ENCODE measurements at places on chromosomes 5 and 9. TPM values are rescaled to one million over a fixed set of nuclear protein-coding genes. Genes with fewer than 3 reads are reported as not detected.
A peak's percentile ranks its signal among the peaks of the same experiment; 100 is the strongest.

DNA sequence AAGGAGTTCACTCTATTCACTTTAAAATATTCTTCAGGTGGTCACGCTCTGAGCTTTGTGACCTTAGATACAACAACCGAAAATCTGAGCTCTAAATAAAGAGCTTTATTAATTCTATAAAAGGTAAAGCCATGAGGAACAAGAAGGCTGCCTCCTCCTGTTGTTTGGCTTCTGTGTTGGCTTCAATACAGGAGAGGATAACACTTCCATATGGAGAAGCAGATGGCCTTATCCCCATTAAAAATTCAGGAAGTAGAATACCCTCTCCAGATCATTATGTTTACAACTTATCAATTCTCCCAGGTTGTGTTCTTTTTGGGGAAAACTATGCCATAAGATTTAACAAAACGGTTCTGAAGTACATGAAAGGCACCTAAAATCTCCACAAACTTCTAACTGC lies 128.4 kb downstream of the TTC39B start:
- no peak overlapping the region for H3K27ac ChIP-seq
- no peak for DNase-seq
- no peaks in the 10 kb centered on the region for H3K36me3 ChIP-seq
- no peaks in the 10 kb centered on the region for H3K4me1 ChIP-seq

DNA sequence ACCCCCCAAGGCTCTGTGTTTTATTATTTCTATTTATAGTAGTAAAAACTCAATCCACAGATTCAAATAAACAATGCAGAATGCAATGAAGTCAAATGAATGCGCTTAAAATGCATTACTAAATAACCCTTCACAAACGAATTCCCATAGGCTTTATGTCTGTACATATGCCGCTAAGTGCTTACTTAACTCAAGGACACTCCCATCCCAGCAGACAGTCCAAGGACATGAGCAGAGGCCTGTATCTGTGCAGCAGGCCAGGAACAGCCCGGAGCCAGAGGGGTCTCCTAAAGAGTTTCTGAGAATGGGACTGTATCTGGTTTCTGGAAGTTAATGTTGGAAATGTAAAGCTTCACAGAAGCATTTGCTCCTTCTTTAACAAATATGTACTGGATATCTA lies 59.8 kb downstream of the MARCHF11 start:
- H3K4me3 ChIP-seq: no peak overlapping the region

- H3K4me1 ChIP-seq: no peaks in the 10 kb centered on the region
- no peaks in the 10 kb centered on the region for H3K36me3 ChIP-seq
- H3K27ac ChIP-seq: no peak overlapping the region
- H3K4me3 ChIP-seq: no peak overlapping the region
- peak; percentile 1 for DNase-seq
Measured at GRCh38 chr5:141717043-141717442, 35.0 kb upstream of the ARAP3 start.

DNA sequence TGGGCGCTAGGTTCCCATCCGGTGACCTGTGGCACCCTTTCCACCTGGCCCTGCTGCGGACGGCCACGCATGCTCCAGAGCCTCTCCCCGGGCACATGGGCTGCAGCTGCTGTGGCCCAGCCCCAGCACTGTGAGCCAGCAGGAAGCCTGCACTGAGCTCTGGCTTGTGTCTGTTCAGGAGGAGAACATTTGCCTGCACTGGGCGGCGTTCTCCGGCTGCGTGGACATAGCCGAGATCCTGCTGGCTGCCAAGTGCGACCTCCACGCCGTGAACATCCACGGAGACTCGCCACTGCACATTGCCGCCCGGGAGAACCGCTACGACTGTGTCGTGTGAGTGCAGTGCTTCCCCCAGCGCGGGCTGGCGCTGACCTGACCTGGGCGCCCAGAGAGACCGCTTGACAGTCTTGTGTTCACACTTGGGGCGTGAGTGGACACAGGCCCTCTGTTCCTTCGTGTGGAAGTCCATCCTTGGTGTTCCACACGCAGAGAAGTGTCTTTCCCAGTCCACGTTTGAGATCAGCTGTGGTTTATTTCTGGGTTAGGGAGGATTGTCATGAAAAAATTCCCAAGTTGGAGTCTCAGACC lies 66.2 kb upstream of the CACNA1B start:
- H3K27me3 ChIP-seq: no peaks in the 10 kb centered on the region
- H3K36me3 ChIP-seq: peaks cover 14% of the 10 kb centered on the region
- no peak overlapping the region for H3K27ac ChIP-seq
- no peak overlapping the region for H3K4me3 ChIP-seq
- DNase-seq: no peak
- no peaks in the 10 kb centered on the region for H3K4me1 ChIP-seq

Gene IFNA21
- not detected for total RNA-seq

Gene AFAP1L1
- 9.5 TPM for total RNA-seq

Gene ITK
- total RNA-seq: not detected

Gene PCDHGC4
- 3.0 TPM for total RNA-seq

DNA sequence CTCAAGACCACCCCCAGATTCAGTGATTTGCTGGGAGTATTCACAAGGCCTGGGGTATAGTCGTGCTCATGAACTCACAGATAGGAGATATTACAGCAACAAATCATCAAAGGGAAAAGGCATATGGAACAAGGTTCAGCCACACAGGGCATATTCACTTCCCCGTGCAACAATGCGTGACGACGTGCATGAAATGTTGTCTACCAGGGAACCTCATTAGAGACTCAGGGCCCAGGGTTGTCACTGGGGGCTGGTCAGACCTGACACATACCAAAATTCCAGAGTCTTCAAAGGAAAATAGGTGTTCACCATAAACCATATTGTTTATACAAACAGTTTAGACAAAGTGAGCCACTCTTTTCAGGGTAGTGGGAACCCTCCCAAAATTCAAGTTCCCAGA lies 212.4 kb downstream of the RFK start:
- no peaks in the 10 kb centered on the region for H3K27me3 ChIP-seq
- no peaks in the 10 kb centered on the region for H3K36me3 ChIP-seq
- H3K27ac ChIP-seq: no peak overlapping the region
- H3K4me1 ChIP-seq: peaks cover 2% of the 10 kb centered on the region
- DNase-seq: no peak
- no peak overlapping the region for H3K4me3 ChIP-seq

DNA sequence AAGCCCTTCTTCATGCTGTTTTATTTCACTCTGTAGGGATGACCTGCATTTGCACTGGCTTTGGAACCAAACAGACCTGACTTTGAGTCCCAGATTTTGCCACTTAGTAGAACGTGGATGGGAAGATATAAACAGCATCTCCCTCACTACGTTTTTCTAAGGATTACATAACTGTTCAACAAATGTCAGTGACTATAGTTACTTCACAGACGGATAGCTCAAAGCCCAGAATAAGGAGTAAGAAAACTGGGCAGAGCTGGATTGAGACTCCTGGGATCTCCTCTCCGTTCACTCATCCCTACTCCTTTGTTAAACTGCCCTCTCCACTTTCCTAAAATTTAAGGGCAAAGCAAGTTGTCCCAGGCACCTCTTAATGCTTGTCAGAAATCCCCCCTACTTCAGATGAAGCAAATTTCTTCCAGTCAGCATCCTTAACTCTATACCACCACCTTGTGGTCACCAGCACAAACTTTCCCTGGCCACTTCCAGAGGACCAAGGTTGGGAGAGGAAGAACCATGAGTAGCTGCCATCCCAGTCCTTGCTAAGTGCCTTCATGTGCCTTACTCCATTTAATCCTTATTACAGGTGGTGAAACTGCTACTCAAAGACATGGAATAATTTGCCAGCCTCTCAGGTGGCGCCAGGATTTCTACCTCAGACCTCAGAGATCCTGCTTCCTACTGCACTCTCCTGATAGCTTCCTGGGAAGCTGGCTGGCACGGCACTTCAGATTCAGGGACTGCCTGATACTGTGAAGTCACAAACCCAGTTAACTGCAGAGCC lies 38.4 kb downstream of the EGR1 start:
- no peaks in the 10 kb centered on the region for H3K4me1 ChIP-seq
- no peak overlapping the region for H3K27ac ChIP-seq
- no peak overlapping the region for H3K4me3 ChIP-seq
- H3K27me3 ChIP-seq: no peaks in the 10 kb centered on the region
- H3K36me3 ChIP-seq: peaks cover 2% of the 10 kb centered on the region

DNA sequence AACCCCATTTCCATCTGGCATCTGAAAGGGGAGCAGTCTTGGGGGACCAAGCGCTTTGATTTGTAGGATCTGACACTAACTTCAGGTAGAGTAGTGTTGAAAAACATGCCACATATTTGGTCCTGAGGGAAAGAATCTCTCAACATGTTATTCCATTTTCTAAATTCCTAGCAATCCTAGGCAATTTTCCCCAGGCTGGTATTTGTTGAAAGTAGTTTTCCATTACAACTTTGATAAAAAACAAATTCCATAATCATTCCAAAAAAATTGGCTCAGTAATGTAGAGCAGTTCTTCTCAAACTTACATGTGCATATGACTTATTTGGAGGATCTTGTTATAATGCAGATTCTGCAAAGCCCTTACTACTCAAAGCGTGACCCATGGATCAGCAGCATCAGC lies 477.9 kb downstream of the ACTL7B start:
- DNase-seq: no peak
- no peak overlapping the region for H3K27ac ChIP-seq
- H3K27me3 ChIP-seq: no peaks in the 10 kb centered on the region
- no peaks in the 10 kb centered on the region for H3K36me3 ChIP-seq
- H3K4me1 ChIP-seq: no peaks in the 10 kb centered on the region
- no peak overlapping the region for H3K4me3 ChIP-seq

DNA sequence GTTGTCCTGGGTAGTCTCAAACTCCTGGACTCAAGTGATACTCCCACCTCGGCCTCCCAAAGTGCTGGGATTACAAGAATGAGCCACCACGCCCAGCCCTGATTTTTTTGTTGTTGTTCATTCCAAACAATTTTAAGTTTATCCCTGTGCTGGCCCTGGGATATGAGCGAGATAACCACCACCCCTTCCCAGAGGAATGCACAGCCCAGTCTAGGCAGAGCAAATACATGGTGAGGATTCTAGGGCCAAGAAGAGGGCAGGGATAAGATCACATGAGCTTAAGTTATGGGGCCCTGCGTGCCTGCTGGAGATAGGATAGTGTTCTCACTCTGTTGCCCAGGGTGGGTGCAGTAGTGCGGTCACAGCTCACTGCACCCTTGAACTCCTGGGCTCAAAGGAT lies 21.0 kb upstream of the TOR1B start:
- H3K4me1 ChIP-seq: peaks cover 4% of the 10 kb centered on the region
- peaks cover under 1% of the 10 kb centered on the region for H3K27me3 ChIP-seq
- no peak overlapping the region for H3K4me3 ChIP-seq
- H3K27ac ChIP-seq: no peak overlapping the region

DNA sequence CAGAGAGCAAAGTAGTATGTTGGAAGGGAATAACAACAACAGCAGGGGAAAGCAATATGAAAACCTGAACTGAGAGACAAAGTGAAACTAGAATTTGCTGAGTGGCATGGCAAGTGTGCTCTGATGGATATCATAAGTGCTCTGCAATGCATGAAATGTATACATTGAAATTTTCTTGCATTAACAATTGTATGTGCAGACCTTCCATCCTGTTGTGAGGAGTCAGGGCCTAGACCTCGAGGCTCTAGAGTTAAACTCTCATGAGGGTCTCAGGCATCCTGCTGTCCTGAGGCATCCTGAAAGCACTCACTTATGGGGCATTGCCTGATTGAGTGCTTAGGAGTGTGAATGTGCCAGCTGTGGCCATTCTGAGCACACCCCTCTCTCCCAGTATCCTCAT lies 1.1 kb downstream of the ECM2 start:
- peak; percentile 42 for DNase-seq
- peak overlapping the region; percentile 48 for H3K27ac ChIP-seq
- H3K36me3 ChIP-seq: no peaks in the 10 kb centered on the region
- H3K27me3 ChIP-seq: no peaks in the 10 kb centered on the region
- peak overlapping the region; percentile 7 for H3K4me3 ChIP-seq

DNA sequence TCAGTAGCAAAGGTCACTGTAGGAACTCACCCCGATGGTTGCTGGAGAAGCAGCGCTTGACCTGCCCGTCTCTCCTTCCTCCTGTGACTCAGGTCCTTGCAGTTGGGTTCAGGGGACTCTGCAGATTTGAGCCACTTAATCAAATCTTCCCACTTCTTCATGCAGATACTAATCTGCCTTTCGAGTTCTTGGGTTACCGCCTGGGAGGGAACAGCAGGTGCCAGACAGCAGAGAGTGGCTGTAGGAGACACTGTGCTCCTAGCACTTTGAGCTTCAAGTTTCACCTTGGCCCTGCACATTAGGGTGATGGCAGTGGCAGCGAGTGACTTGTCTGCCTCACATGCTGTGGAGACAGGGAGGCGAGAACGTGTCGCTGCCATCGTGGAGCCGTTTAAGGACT lies 478.3 kb downstream of the PSAT1 start:
- H3K36me3 ChIP-seq: no peaks in the 10 kb centered on the region
- no peaks in the 10 kb centered on the region for H3K4me1 ChIP-seq
- H3K27me3 ChIP-seq: no peaks in the 10 kb centered on the region
- H3K4me3 ChIP-seq: no peak overlapping the region

Gene TMC1
- not detected for total RNA-seq

- H3K4me3 ChIP-seq: no peak overlapping the region
- no peak for DNase-seq
- H3K4me1 ChIP-seq: no peaks in the 10 kb centered on the region
- no peak overlapping the region for H3K27ac ChIP-seq
Measured at GRCh38 chr9:18611971-18612370, 138.0 kb downstream of the ADAMTSL1 start.

GRCh38 chr9:134870301-134870694 lies 10.3 kb upstream of the FCN2 start:
- no peaks in the 10 kb centered on the region for H3K4me1 ChIP-seq
- H3K36me3 ChIP-seq: no peaks in the 10 kb centered on the region
- peaks cover 3% of the 10 kb centered on the region for H3K27me3 ChIP-seq

DNA sequence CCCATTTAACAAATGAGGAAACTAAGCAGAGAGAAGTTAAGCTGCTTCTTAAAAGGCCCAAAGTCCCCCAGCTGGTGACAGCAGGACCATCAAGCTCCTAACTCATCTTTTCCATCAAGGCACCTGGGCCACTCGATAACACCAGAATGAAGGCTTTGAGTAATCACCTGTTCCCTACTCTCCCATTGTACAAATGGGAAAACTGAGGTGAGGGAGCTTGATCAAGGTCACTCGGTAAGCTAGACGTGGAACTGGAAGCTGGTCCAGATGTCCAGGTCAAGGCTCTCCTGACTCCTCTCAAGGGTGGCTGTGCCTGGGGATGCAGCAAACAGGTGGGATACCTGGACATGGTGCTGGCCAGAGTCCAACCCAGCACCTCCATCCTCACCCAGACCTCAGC lies 90.6 kb upstream of the SHB start:
- H3K4me3 ChIP-seq: no peak overlapping the region
- no peaks in the 10 kb centered on the region for H3K36me3 ChIP-seq
- peaks cover 3% of the 10 kb centered on the region for H3K27me3 ChIP-seq
- no peak for DNase-seq
- no peaks in the 10 kb centered on the region for H3K4me1 ChIP-seq

GRCh38 chr9:117777823-117778222 lies 73.6 kb downstream of the TLR4 start:
- H3K36me3 ChIP-seq: no peaks in the 10 kb centered on the region
- no peak overlapping the region for H3K27ac ChIP-seq
- H3K4me3 ChIP-seq: no peak overlapping the region

DNA sequence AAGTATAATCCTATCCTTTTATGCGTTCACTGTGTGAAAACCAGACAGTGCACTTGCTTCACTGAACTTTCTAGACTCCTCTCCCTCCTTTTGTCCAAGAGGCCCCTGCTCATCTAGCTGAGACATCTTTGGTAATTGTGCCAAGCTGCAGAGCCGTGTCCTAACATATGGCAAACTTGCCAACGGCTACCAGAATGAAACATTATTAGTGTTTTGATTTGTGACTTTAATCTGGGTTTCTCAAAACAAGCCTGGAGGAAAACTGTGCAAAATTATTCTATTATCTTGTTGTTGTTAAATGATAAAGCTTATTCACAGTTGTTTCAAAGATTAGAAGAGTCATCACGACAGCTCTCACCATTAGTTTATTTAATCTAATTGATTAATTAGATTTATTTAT lies 79.0 kb upstream of the RETREG1 start:
- no peak overlapping the region for H3K27ac ChIP-seq
- H3K36me3 ChIP-seq: peaks cover 6% of the 10 kb centered on the region
- H3K4me3 ChIP-seq: no peak overlapping the region
- no peaks in the 10 kb centered on the region for H3K27me3 ChIP-seq
- DNase-seq: no peak
- H3K4me1 ChIP-seq: no peaks in the 10 kb centered on the region

Gene MUSK
- total RNA-seq: 0.66 TPM
